ENCODE measurements at places on chromosomes 3 and 15.

DNA sequence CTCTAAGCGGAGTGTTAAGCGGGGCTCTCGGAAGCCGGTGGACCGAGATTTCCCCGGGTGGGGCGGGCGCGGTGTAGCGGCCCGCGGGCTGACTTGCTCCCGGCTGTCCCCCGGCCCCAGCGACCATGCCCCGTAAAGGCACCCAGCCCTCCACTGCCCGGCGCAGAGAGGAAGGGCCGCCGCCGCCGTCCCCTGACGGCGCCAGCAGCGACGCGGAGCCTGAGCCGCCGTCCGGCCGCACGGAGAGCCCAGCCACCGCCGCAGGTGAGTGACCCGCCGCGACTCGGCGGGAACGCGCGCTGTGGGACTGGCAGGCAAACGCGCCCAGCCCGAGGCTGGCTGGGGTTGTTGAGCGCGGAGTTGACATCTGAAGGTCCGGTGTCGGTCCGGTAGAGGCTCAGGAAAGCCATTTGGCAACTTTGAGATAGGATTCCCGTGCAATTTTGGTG lies 1.3 kb downstream of the SMC4 start:
- no peak for ATAC-seq

DNA sequence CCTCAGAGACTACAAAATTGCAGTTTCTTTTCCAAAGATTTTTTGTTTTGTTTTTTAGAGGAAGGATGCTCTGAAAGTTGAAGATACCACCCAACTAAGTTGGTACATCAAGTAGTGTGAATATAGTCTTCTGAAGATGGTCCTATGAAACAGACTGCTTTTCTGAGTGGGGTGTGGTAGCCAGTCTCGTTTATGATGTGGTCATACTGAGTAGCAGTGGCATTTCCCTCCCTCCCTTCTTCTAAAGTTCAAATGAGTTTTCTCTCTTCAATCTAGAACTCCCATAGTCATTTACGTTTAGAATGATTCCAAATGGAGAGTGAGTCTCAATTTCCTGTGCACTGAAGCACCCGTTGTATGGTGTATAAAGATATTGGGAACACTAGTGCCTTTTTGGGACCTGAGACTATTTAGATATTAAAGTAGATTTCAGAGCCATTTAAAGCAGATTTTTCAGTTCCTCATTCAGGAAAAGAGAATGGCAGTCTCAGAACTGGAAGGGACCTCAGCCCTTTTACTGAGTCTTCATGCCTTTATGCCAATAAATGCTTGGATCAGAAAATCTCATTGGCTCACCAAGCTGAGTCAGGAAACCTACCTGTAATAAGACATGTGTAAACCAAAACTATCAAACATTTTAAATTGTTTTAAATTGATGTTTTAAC lies 200.4 kb downstream of the CDIN1 start:
- ATAC-seq: no peak

- ATAC-seq: no peak
These were observed 77.7 kb upstream of the NR2E3 start for GRCh38 chr15:71732636-71733035.

DNA sequence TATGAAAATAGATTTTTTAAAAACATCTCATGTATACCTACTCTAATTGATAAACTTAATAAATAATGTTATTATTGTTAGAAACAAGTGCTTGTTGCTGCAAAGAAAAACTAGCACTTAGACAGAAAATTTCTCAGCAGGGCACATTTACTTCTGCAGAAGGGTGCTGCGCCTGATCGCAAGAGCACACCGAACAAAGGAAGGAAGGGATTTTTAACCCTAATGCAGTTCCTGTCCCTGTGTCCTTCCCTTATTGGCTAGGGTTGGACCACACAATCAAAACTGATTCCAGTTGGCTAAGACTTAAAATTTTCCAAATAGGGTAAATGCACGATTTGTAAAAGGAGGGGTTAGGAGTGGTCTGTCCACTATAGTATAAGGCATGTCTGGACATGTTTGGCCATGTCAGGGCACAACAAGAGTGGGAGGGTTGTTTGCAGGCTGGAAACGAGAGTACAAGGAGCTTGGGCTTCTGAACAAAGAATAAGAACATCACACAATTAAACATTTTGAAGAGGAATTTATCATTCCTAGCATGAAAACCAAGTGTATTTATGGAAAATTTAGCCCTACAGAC lies 4.7 kb downstream of the DTWD1 start:
- no peak for ATAC-seq

DNA sequence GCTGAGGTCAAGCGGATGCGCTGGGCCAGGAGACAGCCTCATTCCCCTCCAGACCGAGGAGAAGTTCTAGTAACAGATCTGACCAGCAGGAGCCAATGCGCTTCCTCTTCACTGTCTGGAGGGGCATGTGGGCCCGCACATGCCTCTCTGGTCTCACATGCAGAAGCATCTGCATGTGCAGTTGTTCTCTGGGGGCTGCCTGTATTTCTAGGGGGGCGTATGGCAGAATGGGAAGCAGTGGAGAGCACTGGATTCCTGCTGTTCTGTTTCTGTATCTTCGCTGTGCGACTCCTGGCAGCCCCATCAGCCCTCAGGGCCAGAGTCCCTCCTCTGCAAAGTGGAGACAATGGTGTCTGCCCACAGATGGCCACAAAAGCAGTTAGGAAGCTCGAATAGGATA lies 170.4 kb upstream of the IQSEC1 start:
- ATAC-seq: no peak

All from activated CD4-positive, CD25-positive, alpha-beta regulatory T cell treated with anti-CD3 and anti-CD28 coated beads, Interleukin-2, amount 50 U/mL, for 24 hours (primary cell).